Right lobe of liver (tissue), 6 donors: ENCODE measurements at places on chromosomes 5 and 9. TPM values are rescaled to one million over a fixed set of nuclear protein-coding genes. Genes with fewer than 3 reads are reported as not detected.
A peak's percentile ranks its signal among the peaks of the same experiment; 100 is the strongest.

ADAMTS16 gene
- total RNA-seq = not detected

F12 gene
- 354 TPM for total RNA-seq

RNF145 gene
- 20.9 TPM for total RNA-seq

SLC4A9 gene
- total RNA-seq = not detected

DNA sequence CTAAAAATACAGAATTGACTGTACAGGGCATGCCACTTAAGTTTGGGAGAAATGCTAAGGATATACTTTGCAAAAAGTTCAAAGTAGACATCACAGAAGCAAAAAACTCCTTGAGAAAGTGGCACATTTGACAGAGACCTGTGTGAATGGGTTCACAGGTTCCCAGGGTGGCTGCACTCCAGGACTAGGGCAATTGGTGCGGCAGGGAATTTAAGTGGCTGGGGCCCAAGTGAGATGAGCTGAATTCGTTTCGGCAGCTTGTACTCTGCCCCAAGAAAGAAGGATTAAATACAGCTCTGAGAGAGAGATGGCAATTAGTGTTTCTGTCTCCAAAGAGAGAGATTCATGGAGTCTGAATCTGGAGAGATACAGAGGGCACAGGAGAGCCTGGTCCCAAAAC, 280.1 kb downstream of the FBXL17 start:
- no peak overlapping the region for H3K4me3 ChIP-seq
- H3K27ac ChIP-seq = no peak overlapping the region
- H3K36me3 ChIP-seq = no peaks in the 10 kb centered on the region
- no peaks in the 10 kb centered on the region for H3K27me3 ChIP-seq

- H3K27me3 ChIP-seq = no peaks in the 10 kb centered on the region
- peaks cover 21% of the 10 kb centered on the region for H3K36me3 ChIP-seq
- no peak overlapping the region for H3K4me3 ChIP-seq
- peak overlapping the region; percentile 67 for H3K27ac ChIP-seq
- no peak for DNase-seq
These were observed 58.6 kb downstream of the PTPN3 start for GRCh38 chr9:109439378-109440116.

- DNase-seq = no peak
- H3K4me3 ChIP-seq = no peak overlapping the region
- H3K36me3 ChIP-seq = no peaks in the 10 kb centered on the region
- H3K4me1 ChIP-seq = no peaks in the 10 kb centered on the region
- no peak overlapping the region for H3K27ac ChIP-seq
- no peaks in the 10 kb centered on the region for H3K27me3 ChIP-seq
These were observed 246.6 kb upstream of the SMARCA2 start for GRCh38 chr9:1768561-1768960.

- H3K4me3 ChIP-seq = no peak overlapping the region
- DNase-seq = no peak
- H3K36me3 ChIP-seq = no peaks in the 10 kb centered on the region
- H3K27ac ChIP-seq = no peak overlapping the region
These were observed 12.0 kb downstream of the FOXI1 start for GRCh38 chr5:170117736-170118135.

GRCh38 chr9:116190637-116191396, 37.2 kb downstream of the PAPPA start:
- no peak for DNase-seq
- no peaks in the 10 kb centered on the region for H3K4me1 ChIP-seq
- H3K4me3 ChIP-seq = no peak overlapping the region
- H3K27ac ChIP-seq = no peak overlapping the region
- no peaks in the 10 kb centered on the region for H3K27me3 ChIP-seq

GRCh38 chr9:7177383-7177782, 419.6 kb downstream of the KDM4C start:
- H3K36me3 ChIP-seq = peaks cover 6% of the 10 kb centered on the region
- H3K4me1 ChIP-seq = no peaks in the 10 kb centered on the region
- H3K4me3 ChIP-seq = no peak overlapping the region
- no peak for DNase-seq

DNA sequence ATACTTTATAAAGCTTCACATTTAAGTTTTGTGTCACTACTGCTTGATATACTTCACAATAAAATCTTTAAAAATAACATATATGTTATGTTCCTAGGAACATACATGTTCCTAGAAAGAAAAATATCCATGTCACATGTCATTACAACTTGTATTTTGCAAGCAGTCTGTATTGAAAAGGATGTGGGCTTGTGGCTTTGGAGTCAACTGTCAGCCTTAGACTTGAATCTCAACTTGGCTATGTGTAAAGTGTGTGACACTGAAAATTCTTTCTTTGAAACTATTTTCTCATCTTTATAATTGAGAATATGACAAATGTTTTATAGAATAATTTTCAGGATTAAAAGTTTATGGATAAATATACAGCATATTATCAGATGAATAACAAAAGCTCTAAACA, 273.1 kb downstream of the KIAA0825 start:
- no peak for DNase-seq
- no peak overlapping the region for H3K27ac ChIP-seq
- no peak overlapping the region for H3K4me3 ChIP-seq
- no peaks in the 10 kb centered on the region for H3K36me3 ChIP-seq

GRCh38 chr9:76904661-76905457, 1.1 kb downstream of the PRUNE2 start:
- no peaks in the 10 kb centered on the region for H3K27me3 ChIP-seq
- no peak overlapping the region for H3K4me3 ChIP-seq
- no peaks in the 10 kb centered on the region for H3K36me3 ChIP-seq

DNA sequence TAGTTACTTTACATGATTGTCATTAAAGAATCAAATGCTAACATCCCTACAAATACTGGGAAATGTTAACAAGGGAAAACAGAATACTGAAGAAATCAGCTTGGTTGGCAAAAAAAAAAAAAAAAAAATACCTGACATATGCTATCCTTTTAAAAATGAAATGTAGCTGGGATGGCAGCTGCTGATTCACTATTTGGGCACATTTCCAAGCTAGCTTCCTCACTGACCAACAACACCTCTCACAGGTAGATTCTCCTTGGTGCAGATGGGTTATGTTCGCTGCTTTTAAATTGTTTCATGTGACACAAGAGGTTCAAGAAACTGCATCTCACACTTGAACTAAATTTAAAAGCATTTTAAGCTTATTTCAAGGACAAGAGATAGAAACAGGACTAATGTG, 6.1 kb upstream of the PRUNE2 start:
- no peaks in the 10 kb centered on the region for H3K27me3 ChIP-seq
- no peaks in the 10 kb centered on the region for H3K36me3 ChIP-seq
- H3K4me1 ChIP-seq = no peaks in the 10 kb centered on the region
- no peak for DNase-seq
- no peak overlapping the region for H3K4me3 ChIP-seq

DNA sequence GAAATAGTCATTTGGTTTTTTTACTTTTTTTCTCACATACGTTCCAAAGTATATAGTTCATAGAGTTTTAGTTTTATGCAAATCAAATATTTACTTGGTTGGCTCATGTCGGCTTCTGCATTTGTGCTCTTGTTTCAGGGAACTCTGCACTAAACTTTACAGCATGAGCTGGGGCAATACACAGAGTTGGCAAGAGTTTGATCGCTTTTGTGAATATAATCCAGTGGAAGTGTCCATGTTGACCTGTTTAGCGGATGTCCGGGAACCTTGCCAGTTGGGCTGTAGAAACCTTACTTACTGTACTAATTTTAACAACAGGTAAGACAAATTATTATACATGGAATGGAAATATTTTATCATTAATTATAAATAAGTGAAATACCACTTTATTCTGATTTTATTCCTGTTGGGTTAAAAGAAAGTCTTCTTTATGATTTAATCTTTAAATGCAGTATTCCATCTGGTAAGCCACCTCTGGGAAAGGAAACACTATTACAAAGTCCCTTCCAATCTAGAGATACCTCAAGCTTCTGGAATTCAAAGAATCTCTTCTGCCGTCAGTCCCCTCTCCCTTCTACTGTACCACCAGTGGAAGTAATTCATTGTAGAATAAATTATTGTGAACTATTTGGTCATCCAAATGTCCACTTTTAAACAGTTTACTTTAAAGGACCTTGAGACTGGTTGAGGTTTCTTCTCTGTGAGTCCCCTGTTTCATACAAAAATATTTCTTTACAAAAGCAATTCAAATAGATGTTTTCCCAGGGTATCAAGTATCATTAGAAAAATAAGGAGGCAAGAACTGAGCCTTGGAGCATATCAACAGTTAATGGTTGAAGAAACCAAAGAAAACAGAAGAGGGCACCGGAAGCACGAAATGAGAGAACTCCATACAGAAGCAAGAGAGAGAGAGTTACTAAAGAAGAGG, 45.2 kb upstream of the GLIPR2 start:
- H3K4me1 ChIP-seq = no peaks in the 10 kb centered on the region
- no peak overlapping the region for H3K4me3 ChIP-seq
- peak; percentile 75 for DNase-seq
- no peaks in the 10 kb centered on the region for H3K36me3 ChIP-seq

- no peak for DNase-seq
- H3K4me3 ChIP-seq = no peak overlapping the region
- H3K36me3 ChIP-seq = no peaks in the 10 kb centered on the region
- no peak overlapping the region for H3K27ac ChIP-seq
These were observed 41.0 kb upstream of the PIP5K1B start for GRCh38 chr9:68664036-68664435.

DNA sequence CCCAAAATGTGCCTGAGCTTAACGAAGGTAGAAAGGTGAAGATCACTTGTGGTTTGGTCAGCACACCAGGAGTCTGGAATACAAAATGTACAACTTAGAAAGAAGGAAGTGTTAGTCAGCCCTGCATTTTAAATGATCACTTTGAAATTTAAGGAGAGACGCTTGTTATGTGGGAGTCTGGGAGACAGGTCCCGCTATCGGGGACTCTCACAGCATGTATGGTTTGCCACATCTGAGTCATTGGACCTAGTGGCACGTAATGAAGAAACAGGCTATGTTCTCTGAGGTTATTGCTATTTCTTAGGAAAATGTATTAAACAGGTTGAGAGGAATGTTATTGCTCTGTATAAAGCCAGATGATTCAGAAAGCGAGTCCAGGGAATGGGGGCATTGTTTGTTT, 2362.5 kb upstream of the WWC1 start:
- H3K27me3 ChIP-seq = no peaks in the 10 kb centered on the region
- H3K36me3 ChIP-seq = no peaks in the 10 kb centered on the region
- H3K27ac ChIP-seq = no peak overlapping the region
- no peak overlapping the region for H3K4me3 ChIP-seq

DNA sequence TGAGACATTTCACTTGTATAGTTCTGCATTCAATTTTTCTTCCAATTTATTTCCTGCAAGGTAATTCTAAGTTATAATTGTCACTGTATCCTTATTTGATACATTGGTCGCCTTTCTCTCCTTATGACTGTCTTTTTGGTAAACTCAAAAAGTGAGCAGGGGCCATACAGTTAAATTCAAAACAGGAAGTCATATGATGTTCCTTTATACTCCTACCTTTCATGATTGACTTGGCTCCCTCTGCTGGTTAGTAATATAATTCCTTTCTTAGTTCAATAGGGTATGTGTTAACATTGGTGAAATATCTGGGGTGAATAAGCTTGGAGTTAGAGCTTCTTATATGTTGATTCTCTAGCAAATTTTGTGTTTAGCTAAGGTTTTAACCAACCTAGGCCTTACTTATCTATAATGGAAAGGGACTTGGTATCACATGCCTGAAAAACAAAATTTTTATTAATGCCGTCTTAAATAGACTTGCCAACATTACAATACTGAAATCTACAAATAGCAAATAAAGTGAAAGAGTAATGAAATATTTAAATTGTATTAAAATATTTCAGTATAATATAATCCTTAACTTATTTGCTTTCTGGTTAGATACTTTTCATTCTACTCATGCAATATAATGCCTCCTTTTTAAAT, 6.0 kb upstream of the NIPBL start:
- H3K4me3 ChIP-seq = no peak overlapping the region
- H3K27me3 ChIP-seq = no peaks in the 10 kb centered on the region
- peaks cover 3% of the 10 kb centered on the region for H3K4me1 ChIP-seq
- no peak for DNase-seq
- no peaks in the 10 kb centered on the region for H3K36me3 ChIP-seq

DNA sequence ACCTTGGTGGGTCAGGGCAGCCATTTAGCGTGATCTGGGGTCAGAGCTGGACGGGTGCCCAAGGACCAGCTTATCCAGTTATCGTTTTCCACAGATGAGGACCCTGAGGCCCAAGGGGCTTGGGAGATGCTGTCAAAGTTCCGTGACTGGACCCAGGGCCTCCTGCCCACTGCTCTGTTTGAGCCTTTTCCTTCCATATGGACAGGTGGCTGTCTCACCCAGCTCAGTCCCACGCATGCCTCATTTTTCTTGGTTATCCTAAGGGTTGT, 56.5 kb downstream of the TRIP13 start:
- no peak for DNase-seq
- no peaks in the 10 kb centered on the region for H3K36me3 ChIP-seq
- H3K4me3 ChIP-seq = no peak overlapping the region
- no peaks in the 10 kb centered on the region for H3K4me1 ChIP-seq
- no peak overlapping the region for H3K27ac ChIP-seq
- H3K27me3 ChIP-seq = no peaks in the 10 kb centered on the region

DNA sequence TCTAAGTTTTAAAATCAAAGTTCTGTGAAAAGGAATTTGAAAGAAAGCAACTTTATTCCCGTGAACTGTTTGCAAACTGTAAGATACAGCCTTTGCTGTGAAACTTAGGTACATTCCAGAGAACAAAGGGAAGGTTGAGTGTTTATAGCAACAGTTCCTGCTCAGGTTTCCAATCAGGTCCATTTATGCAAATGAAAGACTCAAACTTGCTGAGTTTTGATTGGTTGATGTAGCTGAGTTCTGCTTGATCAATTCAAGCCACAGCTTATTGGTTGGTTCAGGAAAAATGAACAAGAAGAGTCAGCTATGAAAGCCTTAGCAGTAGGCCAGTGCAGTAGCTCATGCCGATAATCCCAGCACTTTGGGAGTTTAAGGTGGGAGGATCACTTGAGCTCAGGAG, 37.9 kb downstream of the SLC27A6 start:
- no peaks in the 10 kb centered on the region for H3K27me3 ChIP-seq
- H3K36me3 ChIP-seq = no peaks in the 10 kb centered on the region
- no peak overlapping the region for H3K27ac ChIP-seq
- H3K4me1 ChIP-seq = no peaks in the 10 kb centered on the region
- DNase-seq = no peak
- no peak overlapping the region for H3K4me3 ChIP-seq

- no peaks in the 10 kb centered on the region for H3K27me3 ChIP-seq
- no peak overlapping the region for H3K4me3 ChIP-seq
- H3K27ac ChIP-seq = no peak overlapping the region
These were observed 25.6 kb upstream of the TUSC1 start for GRCh38 chr9:25703701-25704357.

DNA sequence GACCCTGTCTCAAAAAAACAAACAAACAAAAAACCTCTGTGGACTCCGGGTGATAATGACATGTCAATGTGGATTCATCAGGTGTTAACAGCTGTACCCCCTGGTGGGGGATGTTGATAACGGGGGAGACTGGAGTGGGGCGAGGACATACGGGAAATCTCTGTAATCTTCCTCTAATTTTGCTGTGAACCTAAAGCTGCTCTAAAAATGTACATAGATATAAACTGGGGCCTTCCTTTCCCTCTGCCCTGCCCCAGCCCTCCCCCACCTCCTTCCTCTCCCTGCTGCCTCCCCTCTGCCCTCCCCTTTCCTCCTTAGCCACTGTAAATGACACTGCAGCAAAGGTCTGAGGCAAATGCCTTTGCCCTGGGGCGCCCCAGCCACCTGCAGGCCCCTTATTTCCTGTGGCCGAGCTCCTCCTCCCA, 1.4 kb upstream of the CEL start:
- DNase-seq = no peak
- H3K4me1 ChIP-seq = no peaks in the 10 kb centered on the region
- no peak overlapping the region for H3K4me3 ChIP-seq
- H3K36me3 ChIP-seq = peaks cover 12% of the 10 kb centered on the region
- no peak overlapping the region for H3K27ac ChIP-seq

- H3K4me3 ChIP-seq = no peak overlapping the region
- H3K27me3 ChIP-seq = no peaks in the 10 kb centered on the region
- H3K4me1 ChIP-seq = no peaks in the 10 kb centered on the region
- peak; percentile 40 for DNase-seq
- no peak overlapping the region for H3K27ac ChIP-seq
These were observed 90.2 kb downstream of the HACD4 start for GRCh38 chr9:20941174-20941690.
